ENCODE measurements at places on chromosomes 2 and 18.

DNA sequence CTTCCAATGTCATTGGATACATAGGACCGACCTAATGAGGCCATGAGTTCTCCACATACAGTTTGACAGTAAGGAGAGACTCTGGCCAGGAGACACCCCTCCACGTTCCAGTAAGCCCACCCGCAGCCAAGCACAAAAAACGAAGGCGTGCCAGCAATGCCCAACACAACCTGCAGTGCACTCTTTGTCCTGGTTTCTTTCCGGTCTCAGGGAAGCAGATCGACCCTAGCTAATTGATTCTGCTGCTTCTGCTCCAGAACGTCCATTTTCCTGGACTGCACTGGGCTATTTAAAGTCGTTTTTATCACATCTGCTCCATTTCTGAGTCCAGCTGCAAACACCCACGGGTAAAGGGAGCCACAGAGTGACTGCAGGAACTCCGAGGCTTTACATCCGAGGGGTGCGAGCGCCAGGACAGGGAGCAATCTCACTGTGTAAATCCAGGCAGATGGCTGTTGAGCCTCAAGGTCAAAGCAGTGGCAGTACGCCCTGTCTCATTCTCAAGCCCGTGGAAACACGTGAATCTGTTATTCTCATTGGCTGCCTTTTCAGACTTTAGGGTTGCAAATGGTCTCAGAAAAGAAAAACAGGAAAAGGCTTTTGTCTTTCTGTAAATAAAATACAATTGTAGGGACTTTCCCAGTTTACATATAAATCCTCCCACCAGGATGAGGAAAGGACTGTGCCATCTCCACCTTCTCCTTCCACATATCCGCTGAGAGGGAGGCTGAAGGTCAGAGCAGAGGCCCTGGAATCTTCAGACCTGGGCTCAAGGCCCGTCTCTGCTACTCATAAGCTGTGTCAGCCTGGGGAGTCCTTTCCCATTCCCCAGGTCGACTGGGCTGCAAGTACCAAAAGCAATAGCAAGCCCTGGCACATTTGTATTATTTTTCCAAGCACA is 40.7 kb downstream of the TMEM163 start:
- DNase-seq: no peak

DNA sequence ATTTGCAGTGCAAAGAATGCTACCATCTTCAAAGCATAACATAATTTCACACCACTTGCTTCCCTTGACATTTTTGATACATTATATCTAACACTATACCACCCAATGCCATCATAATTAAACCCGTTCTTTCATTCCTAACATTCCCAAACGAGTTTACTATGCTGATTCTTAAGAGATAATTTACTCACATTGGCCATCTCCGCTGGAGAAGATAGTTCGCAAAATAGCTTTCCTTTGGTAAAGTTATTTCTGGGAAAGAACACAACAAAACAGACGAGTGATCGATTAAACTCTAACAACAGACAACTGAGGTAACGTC is 716 bp downstream of the MMADHC start:
- DNase-seq: no peak

DNA sequence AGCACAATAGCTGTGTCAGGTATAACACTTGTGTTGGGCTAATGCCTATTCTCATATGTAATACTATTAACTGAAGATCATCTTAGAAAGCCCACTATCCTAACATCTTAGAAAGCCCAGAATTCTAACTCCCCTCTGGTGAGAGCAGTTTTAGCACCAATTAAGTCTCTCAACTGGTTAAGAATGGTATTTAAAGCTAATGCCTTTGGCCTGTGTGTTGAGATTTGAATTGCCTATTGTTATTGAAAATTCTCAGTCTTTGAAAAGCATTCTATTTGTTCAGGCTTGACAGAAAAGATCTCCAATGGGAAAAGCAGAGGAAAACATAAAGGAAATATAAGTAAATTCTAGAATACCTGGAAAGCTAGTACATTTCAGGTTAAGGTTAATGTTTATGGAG is 352.5 kb downstream of the ARHGAP15 start:
- no peak for DNase-seq

DNA sequence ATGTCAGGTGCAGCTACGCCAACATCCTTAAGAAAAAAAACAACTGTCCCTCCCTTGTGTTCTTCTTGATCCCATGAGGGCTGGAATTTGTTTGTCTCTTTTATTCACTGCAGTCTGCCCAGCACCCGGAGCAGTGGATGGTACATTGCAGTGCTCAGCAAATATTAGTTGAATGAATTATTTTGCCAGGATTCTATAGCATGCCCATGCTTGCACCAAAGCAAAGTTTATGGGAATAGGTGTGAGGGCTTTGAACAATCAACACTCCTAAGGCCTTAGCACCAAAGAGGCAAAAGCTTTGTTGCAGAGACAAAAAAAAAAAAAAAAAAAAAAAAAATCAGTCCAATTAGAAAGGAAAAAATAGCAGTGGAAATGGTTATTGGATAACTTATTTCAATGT is 28.7 kb upstream of the DCC start:
- no peak for DNase-seq

DNA sequence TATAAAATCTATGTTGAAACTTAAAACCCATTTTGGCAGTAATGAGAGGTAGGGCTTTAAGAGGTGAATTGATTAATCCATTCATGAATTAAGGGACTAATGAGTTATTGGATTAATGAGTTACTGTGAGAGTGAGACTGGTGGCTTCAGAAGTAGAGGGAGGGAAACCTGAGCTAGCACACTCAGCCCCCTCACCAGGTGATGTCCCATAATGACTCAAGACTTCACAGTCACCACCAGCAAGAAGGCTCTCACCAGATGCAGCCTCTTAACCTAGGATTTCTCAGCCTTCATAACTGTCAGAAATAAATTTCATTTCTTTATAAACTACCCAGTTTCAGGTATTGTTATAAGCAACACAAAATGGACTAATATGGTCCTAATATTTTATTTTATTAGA is 621.7 kb upstream of the ACVR2A start:
- no peak for DNase-seq

DNA sequence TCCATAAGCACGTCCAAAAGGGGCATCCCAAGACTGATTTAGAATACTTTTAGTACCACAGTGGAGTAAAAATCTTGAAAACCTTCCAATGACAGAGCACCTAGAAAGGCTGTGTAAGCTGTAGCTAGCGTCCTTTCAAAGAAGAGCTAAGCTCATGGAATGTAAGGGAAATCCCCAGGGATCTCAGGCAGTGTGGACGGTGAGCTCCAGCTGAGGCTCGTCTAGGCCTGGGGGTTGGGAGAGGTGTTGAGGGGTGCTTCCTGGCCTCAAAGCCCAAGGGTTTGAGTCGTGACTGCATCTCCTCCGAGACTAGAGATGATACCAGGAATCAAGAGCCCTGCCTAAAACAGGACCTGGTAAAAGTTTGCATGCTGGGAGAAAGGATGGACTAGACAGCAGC is 7.6 kb downstream of the CTIF start:
- DNase-seq: no peak

DNA sequence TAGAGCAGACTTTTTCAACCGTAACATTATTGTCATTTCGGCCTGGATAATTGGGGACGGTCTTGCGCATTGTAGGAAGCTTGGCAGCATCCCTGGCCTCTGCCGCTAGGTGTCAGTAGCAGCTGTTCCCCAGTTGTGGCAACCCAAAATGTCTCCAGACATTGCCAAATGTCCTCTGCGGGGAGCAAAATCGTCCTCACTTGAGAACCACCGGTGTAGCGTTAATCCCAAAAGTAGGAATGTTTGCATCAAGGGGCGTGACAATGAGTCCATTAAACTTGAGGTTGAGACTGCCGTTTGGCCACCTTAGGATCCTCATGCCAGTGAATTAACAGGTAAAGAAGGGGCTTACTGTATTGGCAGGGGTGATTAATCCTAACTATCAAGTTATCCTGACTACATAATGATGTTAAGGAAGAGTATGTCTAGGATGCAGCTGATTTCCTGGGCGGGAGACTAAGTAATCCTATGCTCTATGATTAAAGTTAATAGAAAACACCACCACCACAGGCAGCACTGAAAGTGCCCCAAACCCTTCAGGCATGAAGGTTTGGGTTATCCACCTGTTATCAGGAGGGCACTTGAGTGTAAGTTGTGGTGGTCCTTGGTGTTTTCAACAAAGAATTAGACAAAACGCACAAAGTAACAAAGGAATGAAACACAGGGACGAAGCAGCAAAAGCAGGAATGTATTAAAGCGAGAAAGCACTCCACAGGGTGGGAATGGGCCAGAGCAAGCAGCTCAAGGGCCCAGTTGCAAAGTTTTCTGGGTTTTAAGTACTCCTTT is 4.9 kb upstream of the ZC3H8 start:
- DNase-seq: peak; percentile 71

DNA sequence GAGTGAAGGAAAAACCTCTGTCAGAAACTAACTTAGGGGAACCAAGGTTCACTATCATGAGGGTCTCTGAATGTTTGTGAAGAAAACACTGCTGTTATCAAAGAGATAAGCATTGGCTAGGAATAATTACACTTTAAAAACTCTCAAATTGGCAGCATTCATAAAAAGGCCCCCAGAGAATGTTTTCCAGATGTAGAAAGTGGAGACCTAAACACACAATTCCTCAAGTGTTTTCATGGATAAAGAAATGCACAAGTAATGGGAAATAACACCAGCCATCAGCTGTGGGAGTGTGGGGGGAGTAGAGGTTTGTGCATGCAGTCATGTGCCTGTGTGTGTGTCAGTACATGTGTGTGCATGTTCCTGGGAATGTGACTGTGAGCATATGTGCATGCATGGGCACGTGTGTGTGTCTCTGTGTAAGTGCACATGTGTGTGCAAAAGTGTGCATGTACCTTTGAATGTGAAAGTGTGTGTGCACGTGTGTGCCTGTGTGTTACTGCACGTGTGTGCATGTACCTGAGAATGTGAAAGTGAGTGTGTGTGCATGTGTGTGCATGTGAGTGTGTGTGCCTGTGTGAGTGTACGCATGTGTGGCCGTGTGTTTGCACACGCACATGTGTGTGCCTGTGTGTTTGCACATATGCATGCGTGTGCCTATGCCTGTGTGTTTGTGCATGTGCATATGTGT is 854.3 kb upstream of the SALL3 start:
- no peak for DNase-seq
